ENCODE measurements at places on chromosomes 11 and 22. TPM values are rescaled to one million over a fixed set of nuclear protein-coding genes. Genes with fewer than 3 reads are reported as not detected.

DNA sequence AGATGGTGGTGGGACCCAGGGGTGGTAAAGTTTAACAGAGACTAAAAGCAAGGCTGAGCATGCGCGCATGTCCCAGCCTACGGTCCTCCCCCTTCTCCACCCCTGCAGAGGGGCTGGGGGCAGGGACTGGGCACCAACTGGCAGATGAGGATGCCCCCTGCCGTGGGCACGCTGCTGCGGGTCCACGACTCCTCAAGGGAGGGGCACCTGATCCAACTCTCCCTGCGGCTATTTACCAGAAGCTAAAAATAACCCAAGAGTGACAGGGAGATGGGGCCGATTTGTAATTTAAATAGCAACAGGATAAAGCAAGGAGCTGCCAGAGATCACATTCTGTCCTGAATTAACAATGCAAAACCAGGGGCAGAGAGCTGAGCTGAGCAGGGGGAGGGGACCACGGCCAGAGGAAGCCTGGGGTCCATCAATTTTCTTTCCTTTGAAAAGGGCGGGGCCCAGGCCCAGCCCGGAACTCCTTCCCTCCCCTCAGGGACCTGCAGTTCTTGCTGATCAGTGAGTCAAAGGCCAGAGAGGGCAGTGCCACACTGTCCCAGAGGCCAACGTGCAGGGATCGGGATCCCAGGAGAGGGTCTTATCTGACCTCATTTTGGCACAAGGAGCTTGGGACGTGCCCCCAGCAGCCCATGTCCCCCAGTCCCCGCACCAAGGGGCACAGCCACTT lies 8.1 kb upstream of the DGKZ start:
- no peak overlapping the region for H3K4me3 ChIP-seq
- no peak for DNase-seq
- peaks cover 32% of the 10 kb centered on the region for H3K27me3 ChIP-seq

DNA sequence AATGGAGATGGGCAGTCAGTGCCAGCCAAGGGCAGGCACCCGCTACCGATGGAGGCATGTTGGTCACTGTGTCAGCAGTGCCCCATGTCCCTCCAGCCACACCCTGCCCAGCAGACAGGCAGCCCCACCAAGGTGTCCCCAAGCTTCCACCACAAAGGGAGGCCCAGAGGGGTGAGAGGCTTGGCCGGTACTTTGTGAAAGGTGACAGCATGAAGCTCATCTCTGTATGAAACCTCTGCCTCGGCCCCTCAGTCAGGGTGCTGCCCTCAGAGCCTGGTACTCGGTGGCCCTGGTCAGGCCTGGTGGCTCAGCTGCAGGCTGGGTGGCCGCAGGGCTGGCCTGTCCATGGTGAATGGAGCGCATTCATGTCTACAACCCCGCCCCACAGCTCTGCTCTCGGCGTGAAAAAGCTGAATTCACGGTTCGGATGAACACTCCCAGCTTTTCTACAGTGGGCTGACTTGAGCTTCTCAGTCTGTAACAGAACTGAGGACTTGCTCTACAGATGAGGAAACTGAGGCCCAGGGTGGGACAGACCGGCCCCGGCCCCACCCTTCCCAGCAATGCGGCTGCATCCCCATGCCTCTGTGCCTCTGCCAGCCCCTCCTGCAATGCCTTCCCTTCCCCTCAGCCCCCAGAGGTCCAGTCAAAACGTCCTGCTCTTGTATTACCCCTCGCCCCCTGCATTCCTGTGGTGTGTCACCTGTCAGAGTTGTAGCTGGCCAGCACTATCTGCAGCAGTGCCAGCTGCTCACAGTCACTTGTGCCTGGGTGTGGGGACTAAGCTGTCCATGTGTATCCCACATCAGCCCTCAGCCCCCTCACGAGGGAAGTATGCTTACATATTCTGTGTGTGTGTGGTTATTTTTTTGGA lies 27.7 kb downstream of the RSPH14 start:
- no peak overlapping the region for H3K4me3 ChIP-seq
- H3K27me3 ChIP-seq, result peaks cover 2% of the 10 kb centered on the region
- no peak overlapping the region for H3K27ac ChIP-seq
- no peaks in the 10 kb centered on the region for H3K36me3 ChIP-seq
- DNase-seq, result no peak

DNA sequence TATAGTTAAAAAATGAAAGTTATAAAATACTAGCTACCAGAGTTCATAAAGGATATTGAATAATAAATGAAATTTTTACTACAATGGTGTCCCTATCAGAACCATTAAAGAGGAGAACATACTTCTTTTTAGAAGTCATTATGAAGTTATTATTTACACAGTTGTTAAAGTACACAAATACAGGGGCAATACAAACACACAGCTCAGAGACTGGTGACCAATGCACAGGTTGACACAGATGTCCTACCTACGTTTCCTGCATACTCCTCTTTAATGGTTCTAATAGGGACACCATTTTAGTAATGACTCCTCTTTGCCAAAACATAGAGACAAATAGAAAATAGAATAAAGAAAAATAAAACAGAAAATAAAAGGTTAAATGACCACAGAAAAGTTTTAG lies 10.1 kb downstream of the NLRP10 start:
- H3K4me3 ChIP-seq, result no peak overlapping the region
- no peaks in the 10 kb centered on the region for H3K36me3 ChIP-seq
- peaks cover 9% of the 10 kb centered on the region for H3K27me3 ChIP-seq
- no peak overlapping the region for H3K27ac ChIP-seq

DNA sequence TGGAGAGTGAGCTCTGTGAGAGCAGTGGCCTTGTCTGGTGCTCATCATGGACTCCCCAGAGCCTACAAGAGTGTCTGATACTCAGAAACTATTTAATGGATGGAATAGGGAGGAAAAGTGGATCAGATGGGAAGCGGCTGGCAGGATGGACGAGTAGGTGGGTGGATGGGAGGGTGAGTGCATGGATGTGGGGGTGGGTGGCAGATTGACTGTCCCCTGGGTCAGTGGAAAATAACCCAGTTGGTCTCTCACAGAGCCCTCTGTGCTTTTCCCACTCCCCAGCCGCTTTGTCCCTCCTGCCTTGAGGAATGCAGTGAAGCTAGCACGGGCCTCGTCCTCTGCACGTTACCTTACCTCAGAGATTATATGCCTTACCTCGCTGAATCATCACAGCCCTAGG lies 5.9 kb downstream of the SPI1 start:
- H3K4me3 ChIP-seq, result no peak overlapping the region
- no peak overlapping the region for H3K27ac ChIP-seq
- H3K36me3 ChIP-seq, result no peaks in the 10 kb centered on the region
- DNase-seq, result no peak
- no peaks in the 10 kb centered on the region for H3K27me3 ChIP-seq

GRCh38 chr11:34727228-34727737 lies 106.4 kb downstream of the EHF start:
- no peak overlapping the region for H3K27ac ChIP-seq
- DNase-seq, result no peak
- no peaks in the 10 kb centered on the region for H3K36me3 ChIP-seq
- H3K4me3 ChIP-seq, result no peak overlapping the region

DNA sequence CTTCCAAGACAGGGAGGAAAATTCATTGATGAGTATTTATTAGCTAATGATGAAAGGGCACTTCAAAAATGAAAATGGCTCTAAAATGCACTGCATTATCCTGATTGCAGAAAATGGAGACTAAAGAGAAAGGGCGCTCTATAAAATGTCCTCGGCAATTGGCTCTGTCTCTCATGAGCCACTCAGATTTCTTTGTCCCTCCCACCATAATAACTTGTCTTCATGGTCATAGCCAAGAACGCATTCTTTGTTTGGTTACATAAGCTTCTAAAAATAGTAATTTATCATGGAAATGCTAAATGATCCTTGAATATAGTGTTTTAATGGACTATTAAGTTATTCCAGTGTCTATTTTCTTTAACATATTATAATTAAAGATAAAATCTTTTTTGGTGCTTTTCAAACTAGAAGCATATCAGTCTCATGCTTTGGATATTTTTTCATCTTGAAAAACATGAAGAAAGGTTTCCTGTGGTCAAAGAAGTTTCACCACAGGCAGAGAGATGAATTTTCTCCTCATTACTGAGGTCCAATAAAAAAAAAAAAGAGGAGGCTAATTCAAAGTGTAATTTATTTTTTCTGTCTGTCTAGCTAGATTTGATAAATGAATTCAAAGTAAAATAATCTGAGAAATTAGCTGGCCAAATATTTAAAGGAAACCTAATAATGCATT lies 238.1 kb upstream of the BLID start:
- no peaks in the 10 kb centered on the region for H3K36me3 ChIP-seq
- no peak overlapping the region for H3K27ac ChIP-seq
- H3K4me3 ChIP-seq, result no peak overlapping the region
- no peak for DNase-seq

DNA sequence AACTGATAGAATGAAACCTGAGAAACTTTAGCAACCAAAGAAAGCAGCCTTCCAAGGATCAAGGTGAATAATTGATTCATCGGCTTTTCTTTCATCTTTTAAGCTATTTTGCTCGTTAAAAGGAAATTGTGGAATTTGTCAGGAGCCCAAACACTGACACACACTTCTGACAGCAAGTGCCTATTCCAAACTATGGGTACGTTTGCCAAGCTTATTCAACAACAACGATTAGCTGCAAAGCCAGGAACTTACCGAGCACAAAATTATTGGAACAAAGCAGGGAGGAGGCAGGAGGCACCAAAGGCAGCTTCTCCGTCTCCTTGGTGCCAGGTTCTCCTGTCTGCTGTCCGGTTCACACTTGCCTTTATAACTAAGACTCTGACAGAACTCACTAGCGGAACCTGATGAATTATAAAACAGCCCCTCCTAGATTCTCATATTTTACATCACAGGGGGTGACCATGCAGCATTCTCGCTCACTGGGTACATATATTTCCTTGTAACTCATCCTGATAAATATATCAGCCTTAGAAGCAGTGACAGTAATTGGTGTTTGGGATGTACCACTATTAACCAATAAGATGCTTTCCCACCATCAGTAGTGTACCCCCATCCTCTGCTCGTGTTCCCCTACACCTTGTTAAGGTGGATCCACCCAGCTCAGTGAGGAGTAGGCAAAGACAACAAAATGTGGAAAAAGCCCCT lies 395.9 kb upstream of the CCDC90B start:
- H3K4me3 ChIP-seq, result no peak overlapping the region
- no peaks in the 10 kb centered on the region for H3K36me3 ChIP-seq
- no peak overlapping the region for H3K27ac ChIP-seq
- no peaks in the 10 kb centered on the region for H3K4me1 ChIP-seq
- H3K27me3 ChIP-seq, result no peaks in the 10 kb centered on the region
- DNase-seq, result no peak

DNA sequence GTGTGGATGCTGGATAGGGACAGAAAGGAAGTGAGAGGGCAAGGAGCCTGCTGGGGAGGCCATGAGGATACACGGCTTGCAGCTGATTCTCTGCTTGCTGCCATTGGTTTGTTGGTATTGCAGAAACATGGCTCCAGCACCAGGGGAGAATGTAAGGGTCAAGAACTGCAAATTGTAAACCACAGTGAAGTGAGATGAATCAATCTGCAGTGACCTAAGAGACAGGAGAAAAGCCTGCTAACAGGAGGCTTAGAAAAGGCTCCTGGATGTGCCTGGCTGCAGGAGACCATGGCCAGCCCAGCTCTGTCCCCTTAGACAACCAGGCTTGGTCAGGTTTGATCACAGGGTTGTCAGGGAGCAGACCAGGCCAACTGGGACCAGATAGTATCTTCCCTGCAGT lies 233.7 kb upstream of the CADM1 start:
- H3K27me3 ChIP-seq, result no peaks in the 10 kb centered on the region
- no peaks in the 10 kb centered on the region for H3K36me3 ChIP-seq
- H3K4me3 ChIP-seq, result no peak overlapping the region
- no peaks in the 10 kb centered on the region for H3K4me1 ChIP-seq
- DNase-seq, result no peak

- H3K4me3 ChIP-seq, result no peak overlapping the region
- H3K4me1 ChIP-seq, result no peaks in the 10 kb centered on the region
- H3K27me3 ChIP-seq, result no peaks in the 10 kb centered on the region
Observed at GRCh38 chr11:101707477-101707876, 123.7 kb upstream of the TRPC6 start.

DNA sequence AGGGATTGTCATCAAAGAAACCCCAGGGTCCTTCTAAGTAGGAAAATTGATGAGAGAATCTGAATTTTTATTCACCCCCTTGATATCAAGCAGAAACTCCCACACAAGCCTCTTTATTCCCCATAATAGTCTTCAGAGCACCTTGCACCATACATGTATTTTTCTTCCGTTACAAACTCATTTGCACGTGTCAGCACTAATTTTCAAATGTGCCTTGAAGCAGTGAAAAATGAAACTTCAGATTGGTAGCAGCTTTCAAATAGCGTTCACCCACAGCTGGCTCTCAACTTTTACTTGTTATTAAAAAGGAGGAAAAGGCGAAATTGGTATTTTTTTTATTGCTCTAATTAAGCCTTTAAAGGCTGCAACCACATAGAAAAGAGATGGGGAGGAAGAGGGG lies 343.0 kb upstream of the TENM4 start:
- no peaks in the 10 kb centered on the region for H3K27me3 ChIP-seq
- no peaks in the 10 kb centered on the region for H3K4me1 ChIP-seq
- no peak overlapping the region for H3K27ac ChIP-seq
- DNase-seq, result no peak

- peak overlapping the region; percentile 94 for H3K27ac ChIP-seq
- H3K4me1 ChIP-seq, result peaks cover 37% of the 10 kb centered on the region
- H3K27me3 ChIP-seq, result peaks cover 14% of the 10 kb centered on the region
- DNase-seq, result peak; percentile 56
- peaks cover 38% of the 10 kb centered on the region for H3K36me3 ChIP-seq
Observed at GRCh38 chr11:47981667-47982404, 1.5 kb downstream of the PTPRJ start.

GRCh38 chr11:107707807-107708206 lies 4.0 kb downstream of the SLN start:
- H3K4me3 ChIP-seq, result no peak overlapping the region
- DNase-seq, result no peak
- no peak overlapping the region for H3K27ac ChIP-seq
- H3K36me3 ChIP-seq, result no peaks in the 10 kb centered on the region
- peaks cover 40% of the 10 kb centered on the region for H3K27me3 ChIP-seq
- no peaks in the 10 kb centered on the region for H3K4me1 ChIP-seq

DNA sequence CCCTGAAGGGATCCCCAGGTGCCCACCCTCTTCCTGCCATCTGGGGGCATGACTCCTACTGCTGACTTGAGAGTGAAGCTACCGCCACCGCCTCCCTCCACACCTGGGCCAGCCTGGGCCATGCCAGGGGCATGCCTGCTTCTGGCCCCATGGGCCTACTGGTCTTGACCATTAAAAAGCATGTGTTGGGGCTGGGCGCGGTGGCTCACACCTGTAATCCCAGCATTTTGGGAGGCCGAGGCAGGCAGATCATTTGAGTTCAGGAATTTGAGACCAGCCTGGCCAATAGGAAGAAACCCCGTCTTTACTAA lies 37.7 kb upstream of the CCDC188 start:
- DNase-seq, result no peak
- no peak overlapping the region for H3K27ac ChIP-seq
- no peaks in the 10 kb centered on the region for H3K36me3 ChIP-seq
- H3K27me3 ChIP-seq, result no peaks in the 10 kb centered on the region

GRCh38 chr22:49427941-49428340 lies 399.7 kb downstream of the BRD1 start:
- peaks cover 5% of the 10 kb centered on the region for H3K27me3 ChIP-seq
- H3K4me1 ChIP-seq, result no peaks in the 10 kb centered on the region

- H3K4me1 ChIP-seq, result peaks cover 38% of the 10 kb centered on the region
- H3K36me3 ChIP-seq, result no peaks in the 10 kb centered on the region
- no peak overlapping the region for H3K4me3 ChIP-seq
- no peak for DNase-seq
- H3K27ac ChIP-seq, result no peak overlapping the region
- H3K27me3 ChIP-seq, result no peaks in the 10 kb centered on the region
Observed at GRCh38 chr22:20247010-20247505, 21.1 kb downstream of the RTN4R start.

The TSPAN32 gene
- total RNA-seq, result 50.1 TPM

The MRGPRX4 gene
- not detected for total RNA-seq

The PRR5 gene
- 22.6 TPM for total RNA-seq

The POU2AF2 gene
- not detected for total RNA-seq

The IZUMO1R gene
- not detected for total RNA-seq

Data from activated CD4-positive, alpha-beta memory T cell treated with anti-CD3 and anti-CD28 coated beads, Interleukin-2, amount 10 ng/mL, durations not matched to agents 7 days and 5 days (primary cell).